ENCODE measurements at places on chromosomes 3 and 15.

GRCh38 chr3:197335428-197336132 is 37.2 kb upstream of the DLG1 start:
- no peak for DNase-seq

GRCh38 chr3:46143951-46144473 is 64.1 kb downstream of the CCR1 start:
- DNase-seq = no peak

GRCh38 chr15:36370731-36371112 is 208.7 kb upstream of the CDIN1 start:
- DNase-seq = no peak

- no peak for DNase-seq
These were observed 68.3 kb upstream of the TBC1D5 start for GRCh38 chr3:17810759-17811158.

DNA sequence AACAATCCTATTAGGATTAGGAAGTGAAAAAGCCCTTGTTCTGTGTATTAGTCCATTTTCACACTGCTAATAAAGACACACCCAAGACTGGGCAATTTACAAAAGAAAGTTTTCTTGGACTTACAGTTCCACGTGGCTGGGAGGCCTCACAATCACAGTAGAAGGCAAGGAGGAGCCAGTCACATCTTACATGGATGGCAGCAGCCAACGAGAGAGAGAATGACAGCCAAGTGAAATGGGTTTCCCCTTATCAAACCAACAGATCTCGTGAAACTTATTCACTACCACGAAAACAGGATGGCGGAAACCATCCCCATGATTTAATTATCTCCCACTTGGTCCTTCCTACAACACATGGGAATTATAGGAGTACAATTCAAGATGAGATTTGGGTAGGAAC is 248.2 kb upstream of the KCNMB2 start:
- DNase-seq = no peak

DNA sequence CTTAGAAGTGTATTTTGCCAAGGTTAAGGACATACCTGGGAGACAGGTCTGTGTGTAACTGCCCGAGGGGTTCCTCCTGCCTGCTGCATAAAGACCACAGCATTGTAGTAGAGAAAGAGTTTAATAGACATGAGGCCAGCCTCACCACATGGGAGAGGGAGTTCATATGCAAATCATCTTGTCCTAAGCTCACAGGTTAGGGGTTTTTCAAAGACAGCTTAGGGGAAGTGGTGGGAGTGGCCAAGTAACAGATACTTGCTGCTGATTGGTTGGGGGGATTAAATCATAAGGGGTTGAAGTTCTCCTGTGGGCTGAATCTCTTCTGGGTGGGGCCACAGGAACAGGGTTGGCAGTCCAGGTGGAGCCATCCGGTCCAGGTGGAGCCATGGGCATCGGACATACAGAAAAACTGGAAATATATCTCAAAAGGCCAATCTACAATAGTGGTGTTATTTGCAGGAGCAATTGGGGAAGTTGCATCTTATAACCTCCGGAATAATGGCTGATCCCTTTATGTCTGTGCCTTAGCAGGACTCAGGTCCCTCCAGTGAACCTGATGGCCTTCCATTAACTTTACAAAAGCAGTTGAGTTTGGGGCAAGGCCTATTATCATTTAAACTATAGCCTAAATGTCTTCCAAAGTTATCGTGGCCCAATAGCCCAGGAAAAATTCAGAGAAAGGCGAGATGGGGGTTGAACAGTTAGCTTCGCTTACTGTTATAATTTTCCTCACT is 86.0 kb upstream of the MFGE8 start:
- no peak for DNase-seq

DNA sequence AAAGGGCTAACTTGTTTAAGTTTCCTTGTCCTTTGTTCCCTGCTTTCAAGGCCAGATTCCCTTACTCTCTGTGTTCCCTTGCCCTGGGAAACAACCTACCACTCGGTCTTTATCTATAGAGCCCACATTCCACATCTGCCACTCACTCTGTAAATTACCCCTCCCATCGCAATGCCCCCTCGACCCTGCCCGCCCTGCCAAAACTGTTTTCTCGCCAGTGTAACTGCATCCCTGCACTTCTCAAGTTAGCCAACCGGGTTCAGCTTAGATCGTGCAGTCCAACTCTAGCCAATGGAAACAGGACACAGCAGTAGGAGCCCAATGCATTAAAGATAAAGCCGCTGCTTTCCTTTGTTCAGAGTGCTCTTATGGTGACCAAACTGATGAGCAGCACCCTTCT is 263.6 kb downstream of the TBL1XR1 start:
- no peak for DNase-seq

DNA sequence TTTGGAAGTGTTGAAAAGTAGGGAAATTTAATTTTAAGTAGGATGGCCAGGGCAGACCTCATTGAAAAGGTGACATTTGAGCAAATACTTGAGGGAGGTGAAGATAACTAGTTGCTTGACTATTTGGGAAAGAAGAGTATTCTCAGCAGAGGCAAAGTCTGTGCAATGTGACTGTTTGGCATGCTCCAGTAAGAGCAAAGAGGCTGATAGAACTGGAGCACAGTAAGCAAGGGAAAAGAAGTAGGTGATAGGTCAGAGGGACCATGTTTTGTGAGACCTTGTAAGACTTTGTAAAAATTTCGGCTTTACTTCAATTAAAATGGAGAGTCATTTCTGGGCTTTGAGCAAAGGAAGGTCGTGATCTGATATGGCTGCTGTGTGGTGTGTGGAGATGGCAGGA is 335.8 kb downstream of the ZIC1 start:
- no peak for DNase-seq

GRCh38 chr3:46416125-46416810 is 9.2 kb downstream of the CCRL2 start:
- no peak for DNase-seq

DNA sequence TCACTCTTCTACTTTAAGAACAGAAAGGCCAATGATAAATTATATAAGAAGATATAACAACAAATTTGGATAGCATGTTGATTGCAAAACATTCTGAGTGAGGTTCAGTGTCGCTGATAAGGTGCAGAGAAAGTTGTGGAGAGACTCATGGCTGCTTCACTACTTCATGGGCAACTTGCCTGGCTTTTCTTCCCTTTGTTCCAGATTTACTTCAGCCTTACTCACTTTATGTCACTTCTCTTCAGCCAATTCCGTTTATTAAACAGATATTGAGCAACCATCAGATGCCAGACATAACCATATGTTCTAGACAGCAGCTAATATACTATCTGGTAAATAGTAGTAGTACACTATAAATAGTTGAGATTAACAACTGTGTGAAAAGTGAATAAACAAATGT is 150.0 kb upstream of the CHL1 start:
- DNase-seq = no peak

DNA sequence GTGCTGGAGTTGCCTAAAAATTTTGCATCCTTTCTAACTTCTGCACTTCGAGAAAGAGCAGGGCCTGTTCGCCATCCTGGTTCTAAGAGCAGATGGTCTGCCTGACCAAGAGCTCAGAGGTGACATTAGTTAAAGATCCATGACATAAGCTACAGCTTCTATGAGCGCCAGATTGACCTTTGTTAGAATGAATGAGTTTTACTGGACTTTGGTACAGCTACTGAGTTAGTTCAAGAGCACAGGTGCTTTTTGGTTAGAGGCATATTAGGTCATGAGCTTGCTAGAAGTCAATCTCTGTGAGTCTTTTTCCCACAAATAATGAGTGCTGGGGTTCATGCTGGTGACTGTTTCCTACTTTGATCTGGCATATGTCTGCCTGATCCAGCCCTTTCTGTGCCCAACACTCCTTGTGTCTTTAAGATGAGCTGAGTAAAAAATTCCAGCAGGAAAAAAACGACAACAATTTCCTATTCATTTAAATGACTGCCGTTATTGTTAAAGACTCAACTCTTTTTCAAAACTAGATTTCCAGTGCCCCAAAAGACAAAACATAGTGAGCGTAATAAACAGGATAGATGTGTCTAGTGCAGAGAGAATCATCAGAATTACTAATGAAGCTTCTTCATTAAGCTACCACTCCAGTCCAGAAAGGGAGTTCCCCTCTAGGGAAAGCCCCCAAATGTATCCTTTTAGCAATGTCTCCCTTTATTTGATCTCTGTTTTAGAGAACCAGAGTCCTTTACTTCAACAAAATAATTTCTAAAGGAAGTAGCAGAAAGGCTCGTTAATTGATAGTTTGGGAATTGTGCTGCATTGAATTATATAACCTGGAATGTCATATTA is 152.9 kb downstream of the SLCO3A1 start:
- no peak for DNase-seq

GRCh38 chr3:133610031-133610430 is 36.5 kb downstream of the CDV3 start:
- DNase-seq = no peak

- no peak for DNase-seq
These were observed 17.3 kb upstream of the TRPC1 start for GRCh38 chr3:142706321-142707127.

GRCh38 chr15:33091983-33092693 is 102.4 kb downstream of the FMN1 start:
- no peak for DNase-seq

- no peak for DNase-seq
These were observed 266.0 kb downstream of the KCNMB2 start for GRCh38 chr3:178802259-178802658.

DNA sequence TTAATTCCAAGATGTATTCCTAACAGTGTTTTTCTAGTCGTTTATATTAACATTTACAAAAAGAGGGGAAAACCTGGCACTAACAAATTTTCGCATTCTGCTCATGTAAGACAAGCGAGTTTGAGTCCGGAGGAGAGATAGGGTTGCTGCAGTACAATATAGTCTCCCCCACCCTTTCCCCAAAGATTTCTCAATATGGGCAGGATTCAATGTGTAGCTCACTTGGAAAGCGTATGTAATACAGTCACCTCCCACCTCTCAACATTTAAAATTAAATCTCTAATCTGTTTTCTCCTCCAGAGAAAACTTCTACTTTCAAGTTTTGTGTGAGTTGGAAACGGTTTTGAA is 57.9 kb downstream of the CMSS1 start:
- DNase-seq = no peak

DNA sequence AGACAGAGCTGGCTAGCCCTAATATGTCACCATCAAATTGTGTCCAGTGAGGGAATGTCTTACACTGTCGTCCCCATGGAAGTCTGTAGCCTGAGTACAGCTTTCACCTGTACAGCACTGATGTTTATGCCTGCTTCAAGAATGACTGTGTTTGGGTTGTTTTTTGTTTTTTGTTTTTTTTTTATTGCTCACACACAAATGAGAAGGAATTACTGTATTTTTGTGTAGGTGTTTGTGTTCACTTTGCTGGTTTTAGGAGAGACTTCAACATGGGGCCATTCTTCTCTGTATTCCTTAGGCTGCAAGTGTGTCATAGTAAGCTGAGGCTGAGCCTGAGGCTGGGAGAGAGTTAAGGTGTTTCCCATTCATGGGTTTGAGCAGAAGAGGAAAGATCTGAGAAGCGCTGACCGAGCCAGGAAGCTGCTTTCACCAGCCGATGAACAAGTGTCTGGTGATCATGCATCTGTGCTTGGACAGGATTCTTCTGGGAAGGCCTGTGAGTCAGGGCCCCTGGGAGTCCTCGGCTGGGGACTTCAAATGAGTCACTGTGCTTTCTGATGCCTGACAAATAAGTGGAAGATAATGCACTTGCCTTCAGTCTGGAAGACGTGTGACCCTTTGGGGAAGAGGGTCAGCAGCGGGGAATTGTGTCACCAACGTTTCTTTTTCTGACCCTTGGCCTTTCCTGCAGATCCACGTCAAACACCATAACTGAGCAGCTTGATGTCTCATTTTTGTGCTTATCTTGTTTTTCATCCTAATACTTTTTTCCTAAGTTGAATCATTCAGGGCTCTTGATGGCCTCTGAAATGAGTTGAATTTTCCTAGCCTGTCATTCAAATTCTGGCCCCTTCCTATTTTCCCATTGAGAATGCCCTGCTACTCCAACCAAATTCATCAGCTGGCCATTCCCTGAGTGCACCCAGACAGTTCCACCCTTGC is 36.7 kb upstream of the ZBTB38 start:
- no peak for DNase-seq

DNA sequence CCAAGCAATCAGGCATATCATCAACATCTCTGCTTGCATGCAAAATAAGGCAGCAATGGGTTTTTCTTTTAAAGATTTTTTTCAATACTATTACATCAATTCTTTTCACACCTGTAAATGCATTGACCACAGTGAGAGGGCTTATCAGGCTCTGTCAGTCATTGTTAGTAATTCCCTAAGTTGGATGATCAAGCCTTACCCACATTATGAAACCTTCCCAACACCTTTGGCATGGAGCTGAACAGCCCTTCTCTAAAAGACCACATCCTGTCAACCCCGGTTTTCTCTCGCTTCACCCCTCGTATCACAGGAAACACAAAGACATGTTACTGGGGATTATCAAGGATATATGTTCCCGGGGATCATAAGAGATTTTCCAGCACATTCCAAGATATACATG is 135.2 kb upstream of the SLC24A5 start:
- DNase-seq = no peak

DNA sequence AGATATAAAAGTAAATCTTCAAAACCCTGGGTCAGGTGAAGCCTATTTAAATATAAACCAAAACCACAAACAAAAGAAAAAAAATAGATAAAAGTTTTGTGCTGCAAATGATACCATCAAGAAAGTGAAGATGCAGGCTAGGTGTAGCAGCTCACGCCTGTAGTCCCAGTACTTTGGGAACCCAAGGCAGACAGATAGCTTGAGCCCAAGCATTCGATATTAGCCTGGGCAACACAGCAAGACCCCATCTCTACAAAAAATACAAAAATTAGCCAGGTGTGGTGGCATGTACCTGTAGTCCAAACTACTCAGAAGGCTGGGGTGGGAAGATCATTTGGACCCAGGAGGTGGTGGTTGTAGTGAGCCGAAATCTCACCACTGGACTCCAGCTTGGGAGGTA is 164.8 kb downstream of the MAGI1 start:
- DNase-seq = no peak

- no peak for DNase-seq
These were observed 131.2 kb downstream of the RAP2B start for GRCh38 chr3:153293265-153293664.

DNA sequence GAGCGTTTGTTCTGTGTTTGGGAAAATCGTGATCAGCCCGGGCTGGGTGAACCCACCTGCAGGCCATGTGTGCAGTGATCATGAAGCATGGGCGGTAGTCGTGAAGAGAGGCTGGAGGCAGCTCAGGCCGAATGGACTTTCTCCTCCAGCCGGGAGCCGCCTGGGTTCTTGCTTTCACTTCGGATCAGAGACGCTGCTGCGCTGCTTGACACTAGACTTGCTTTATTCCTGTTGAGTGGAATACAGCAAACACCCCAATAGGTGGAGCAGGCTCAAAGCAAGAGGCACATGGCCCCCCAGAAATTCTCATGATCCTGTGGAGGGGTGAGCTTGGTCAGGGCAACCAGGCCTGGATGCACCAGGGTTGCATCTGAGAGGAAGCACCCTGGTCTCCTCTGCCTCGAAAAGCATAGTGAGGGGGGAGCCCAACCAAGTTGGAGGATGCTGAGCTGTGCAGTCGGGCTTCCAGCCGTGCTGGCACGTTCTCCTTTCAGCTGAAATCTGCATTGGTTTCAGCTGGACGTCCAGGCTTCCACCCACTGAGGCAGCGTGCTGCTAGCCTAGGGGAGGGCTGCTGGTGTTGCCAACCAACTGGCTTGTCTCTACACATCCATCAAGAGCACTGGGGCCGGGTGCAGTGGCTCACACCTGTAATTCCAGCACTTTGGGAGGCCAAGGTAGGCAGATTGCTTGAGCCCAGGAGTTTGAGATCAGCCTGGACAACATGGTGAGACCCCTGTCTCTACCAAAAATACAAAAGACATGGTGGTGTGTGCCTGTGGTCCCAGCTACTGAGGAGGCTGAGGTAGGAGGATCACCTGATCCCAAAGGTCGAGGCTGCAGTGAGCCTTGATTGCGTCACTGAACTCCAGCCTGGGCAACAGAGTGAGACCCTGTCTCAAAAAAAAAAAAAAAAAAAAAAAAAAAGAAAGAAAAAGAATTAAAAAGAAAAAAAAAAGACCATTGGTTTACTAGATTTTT is 2.8 kb upstream of the NRROS start:
- no peak for DNase-seq

Measured in stimulated activated naive CD4-positive, alpha-beta T cell treated with Interleukin-2 at 50 U/mL for 16 hours (primary cell).